ENCODE measurements at places on chromosomes 5 and 9.

DNA sequence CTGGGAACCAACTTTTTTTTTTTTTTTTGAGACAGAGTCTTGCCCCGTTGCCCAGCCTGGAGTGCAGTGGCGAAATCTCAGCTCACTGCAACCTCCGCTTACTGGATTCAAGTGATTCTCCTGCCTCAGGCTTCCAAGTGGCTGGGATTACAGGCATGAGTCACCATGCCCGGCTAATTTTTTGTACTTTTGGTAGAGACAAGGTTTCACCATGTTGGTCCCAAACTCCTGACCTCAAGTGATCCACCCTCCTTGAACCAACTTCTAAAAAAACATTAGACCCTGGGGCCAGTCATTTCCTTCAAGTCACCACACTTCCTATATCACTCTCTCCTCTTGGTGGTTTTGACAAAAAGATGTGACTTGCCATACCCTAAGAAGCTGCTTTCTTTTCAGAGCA is 10.9 kb upstream of the SHROOM1 start:
- DNase-seq, result no peak

GRCh38 chr5:12645582-12645981 is 741.3 kb upstream of the CTNND2 start:
- no peak for DNase-seq

DNA sequence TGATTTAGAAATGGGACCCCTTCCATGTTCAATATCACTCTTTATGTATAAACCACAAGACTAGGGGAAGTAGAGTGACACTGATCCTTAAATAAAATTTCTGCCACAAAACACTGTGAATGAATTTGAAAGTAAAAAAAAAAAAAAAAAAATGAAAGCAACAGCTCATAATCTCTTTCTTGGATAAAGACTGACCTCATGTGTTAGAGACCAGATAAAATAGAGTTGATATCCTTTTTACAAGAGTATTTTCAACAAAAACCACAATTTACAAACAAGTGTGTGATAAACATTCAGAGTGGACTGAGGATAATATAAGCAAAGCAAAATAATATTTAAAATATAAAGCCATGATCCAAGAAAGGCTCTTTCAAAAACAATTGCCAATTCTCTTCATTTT is 180.2 kb downstream of the FBXL17 start:
- DNase-seq, result no peak

DNA sequence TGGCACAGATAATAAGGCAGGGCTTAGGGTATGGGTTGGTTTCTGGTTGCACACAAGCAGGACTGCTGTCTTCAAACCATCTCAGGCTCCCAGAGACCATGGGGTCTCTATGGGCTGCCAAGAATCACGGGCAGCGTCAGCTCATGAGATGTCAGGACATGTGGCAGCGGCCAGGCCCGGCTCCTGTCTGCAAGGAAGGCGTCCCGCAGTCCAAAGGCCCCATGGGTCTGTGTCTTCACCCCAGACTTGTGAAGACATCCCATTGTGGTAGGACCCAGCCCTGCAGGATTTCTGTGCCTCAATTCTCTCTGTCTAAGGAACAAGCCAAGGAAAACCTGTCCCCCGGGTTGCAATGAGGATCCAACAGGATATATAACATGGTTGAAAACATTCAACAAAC is 32.6 kb downstream of the IPPK start:
- no peak for DNase-seq

DNA sequence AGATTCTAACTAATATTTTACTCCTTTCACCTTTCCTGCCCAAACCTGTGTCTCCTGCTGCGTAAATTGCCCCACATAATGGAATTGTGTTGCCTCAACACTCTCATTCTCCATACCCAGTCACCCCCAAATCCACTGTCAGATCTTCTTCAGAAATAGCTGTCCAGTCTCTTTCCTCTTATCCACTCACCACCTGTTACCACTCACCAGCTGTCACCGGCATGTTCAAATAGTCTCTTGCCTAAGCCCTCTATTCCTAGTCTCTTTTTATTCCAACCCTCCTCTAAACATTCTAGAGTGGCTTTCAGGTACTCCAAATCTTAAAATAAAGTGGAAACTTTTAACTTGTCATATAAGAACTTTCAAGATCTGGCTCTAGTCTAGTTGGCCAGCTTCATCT is 262.0 kb upstream of the FBXL7 start:
- no peak for DNase-seq

GRCh38 chr9:120001536-120001935 is 578.4 kb downstream of the CDK5RAP2 start:
- no peak for DNase-seq

DNA sequence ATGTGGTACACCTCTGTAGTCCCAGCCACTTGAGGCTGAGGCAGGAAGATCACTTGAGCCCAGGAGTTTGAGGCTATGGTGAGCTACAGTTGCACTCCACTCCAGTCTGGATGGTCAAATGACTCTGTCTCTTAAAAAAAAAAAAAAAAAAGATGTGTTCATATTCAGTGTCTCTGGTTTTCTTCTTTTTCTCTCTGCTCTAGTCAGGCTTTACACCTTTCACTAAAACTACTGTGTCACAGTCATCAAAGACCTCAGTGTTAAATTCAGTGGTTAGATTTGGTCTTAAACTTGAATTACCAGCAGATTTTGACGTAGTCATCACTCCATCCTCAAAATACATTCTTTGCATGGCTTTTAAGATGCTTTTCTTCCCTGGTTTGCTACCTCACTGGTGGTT is 28.8 kb downstream of the NAA35 start:
- DNase-seq, result no peak

- DNase-seq, result no peak
These were observed 12.9 kb upstream of the MEF2C start for GRCh38 chr5:88895681-88896501.

GRCh38 chr5:174145091-174145490 is 99.6 kb downstream of the NSG2 start:
- DNase-seq, result no peak

DNA sequence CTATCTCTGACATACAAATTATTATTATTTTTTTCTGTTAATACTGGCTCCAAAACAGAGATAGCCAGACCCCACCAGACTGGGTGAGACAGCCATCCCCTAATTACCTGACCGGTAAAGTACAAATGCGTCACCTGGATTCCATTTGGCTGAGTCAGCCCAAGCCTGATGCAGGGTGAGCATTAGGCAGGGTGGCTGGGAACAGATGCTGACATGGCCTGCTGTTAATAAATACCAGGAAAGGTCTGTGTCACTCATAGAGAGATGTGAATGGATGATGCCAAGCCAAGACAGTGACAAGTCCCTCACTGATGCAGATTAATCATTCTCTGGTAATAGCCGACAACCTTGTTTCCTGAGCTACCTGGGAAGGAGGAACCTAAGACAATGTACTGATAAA is 183.5 kb downstream of the TRIM32 start:
- no peak for DNase-seq

GRCh38 chr5:107303171-107303968 is 367.4 kb downstream of the EFNA5 start:
- no peak for DNase-seq

DNA sequence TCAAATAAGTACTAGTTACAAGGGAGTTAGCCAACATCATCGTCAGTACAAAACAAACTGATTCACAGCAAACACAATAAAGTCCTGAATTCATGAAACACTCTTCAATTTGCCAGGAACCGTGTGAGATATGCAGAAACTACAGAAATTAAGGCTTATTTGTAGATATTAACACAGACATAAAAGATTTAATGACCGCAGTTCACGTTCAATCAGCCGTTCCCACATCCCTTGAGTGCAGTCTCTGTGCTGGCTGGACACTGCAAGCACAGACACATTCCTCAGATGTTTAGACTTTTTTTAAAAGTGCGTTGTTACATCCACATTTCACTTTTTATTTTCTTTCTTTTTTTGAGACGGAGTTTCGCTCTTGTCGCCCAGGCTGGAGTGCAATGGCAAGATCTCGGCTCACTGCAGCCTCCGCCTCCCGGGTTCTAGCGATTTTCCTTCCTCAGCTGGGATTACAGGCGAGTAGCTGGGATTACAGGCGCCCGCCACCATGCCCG is 566 bp upstream of the CEP78 start:
- no peak for DNase-seq

DNA sequence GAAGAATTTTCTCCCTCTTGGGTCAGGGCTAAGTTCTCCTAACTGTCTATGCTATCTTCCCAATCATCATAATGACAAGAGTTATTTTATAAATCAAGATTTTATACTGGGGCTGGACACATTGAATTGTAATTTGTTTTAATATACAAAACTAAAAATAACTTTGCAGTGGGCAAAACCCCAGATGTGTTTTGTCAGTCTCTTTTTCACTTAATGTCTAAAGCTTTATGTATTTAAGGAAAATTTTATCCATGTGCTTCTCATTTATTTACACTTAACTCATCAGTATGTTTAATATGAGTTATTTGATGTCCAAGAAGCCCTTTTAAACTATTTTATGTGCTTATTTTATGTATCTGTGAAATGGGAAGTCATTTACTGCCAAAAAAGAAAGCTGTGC is 362.8 kb upstream of the ADAMTSL1 start:
- no peak for DNase-seq

DNA sequence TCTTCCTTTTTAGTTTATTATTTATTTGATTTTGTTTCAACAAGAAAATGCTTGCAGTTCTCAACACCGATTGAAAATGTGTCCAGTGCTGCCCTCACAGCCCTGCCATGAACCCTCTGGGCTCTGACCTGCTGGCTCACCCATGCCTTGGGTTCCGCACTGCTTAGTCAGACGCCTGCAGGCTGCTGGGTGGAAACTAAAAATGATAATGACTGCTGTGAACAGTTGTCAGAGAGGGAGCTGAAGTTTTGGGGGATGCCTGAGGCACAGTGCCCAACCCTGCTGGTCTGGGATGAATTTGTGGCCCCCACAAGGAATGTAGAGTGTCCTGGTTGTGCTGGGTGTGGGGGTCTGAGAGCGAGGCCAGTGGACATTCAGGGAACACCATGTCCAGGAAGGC is 22.2 kb upstream of the CFAP157 start:
- DNase-seq, result no peak

GRCh38 chr5:43873791-43874190 is 270.8 kb downstream of the NNT start:
- no peak for DNase-seq

- no peak for DNase-seq
These were observed 45.3 kb upstream of the SIL1 start for GRCh38 chr5:139243425-139243970.

DNA sequence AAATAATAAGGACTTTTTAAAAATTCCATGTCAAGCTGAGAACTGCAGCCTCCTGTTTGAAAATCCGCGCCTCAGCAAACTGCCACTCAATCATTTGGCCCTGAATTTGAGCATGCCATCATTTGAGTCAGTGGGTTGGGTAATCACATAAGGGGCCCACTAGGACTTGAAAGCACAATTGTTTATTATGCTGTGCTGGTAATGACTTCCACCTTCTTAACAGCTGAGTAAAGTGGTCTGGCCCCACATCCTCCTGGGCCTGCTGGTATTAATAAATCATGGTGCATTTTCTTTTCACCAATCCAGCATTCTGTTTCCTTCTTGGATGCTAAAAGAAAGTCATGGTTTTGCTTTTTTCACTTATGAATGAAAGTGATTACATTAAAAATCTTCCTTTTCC is 103.0 kb upstream of the CTSL start:
- DNase-seq, result no peak

DNA sequence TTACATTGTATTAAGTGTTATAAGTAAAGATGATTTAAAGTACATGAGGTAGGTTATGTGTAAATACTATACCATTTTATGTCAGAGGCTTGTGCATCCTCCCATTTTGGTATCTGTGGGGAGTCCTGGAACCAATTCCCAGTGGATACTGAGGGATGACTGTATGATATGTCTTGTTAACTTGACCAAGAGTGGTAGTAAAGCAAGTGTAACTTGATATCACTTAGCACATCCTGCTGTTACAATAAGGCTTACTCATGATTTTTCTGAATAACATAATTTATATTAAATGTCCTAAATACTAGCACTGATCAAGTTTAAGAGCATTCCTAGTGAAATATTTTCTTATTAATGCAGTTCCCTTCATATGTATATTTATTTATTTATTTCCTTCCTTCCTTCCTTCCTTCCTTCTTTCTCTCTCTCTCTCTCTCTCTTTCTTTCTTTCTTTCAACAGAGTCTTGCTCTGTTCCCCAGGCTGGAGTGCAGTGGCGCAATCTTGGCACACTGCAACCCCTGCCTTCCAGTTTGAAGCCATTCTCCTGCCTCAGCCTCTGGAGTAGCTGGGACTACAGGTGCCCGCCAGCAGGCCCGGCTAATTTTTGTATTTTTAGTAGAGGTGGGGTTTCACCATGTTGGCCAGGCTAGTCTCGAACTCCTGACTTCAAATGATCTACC is 7.5 kb downstream of the NDFIP1 start:
- DNase-seq, result no peak

GRCh38 chr5:109739741-109740728 is 50.3 kb downstream of the MAN2A1 start:
- no peak for DNase-seq
